ENCODE measurements at places on chromosomes 4 and X. TPM values are rescaled to one million over a fixed set of nuclear protein-coding genes. Genes with fewer than 3 reads are reported as not detected.

GRCh38 chrX:17519358-17519757 is 144.4 kb downstream of the NHS start:
- H3K27me3 ChIP-seq: no peaks in the 10 kb centered on the region
- H3K36me3 ChIP-seq: no peaks in the 10 kb centered on the region
- no peak overlapping the region for H3K4me3 ChIP-seq

DNA sequence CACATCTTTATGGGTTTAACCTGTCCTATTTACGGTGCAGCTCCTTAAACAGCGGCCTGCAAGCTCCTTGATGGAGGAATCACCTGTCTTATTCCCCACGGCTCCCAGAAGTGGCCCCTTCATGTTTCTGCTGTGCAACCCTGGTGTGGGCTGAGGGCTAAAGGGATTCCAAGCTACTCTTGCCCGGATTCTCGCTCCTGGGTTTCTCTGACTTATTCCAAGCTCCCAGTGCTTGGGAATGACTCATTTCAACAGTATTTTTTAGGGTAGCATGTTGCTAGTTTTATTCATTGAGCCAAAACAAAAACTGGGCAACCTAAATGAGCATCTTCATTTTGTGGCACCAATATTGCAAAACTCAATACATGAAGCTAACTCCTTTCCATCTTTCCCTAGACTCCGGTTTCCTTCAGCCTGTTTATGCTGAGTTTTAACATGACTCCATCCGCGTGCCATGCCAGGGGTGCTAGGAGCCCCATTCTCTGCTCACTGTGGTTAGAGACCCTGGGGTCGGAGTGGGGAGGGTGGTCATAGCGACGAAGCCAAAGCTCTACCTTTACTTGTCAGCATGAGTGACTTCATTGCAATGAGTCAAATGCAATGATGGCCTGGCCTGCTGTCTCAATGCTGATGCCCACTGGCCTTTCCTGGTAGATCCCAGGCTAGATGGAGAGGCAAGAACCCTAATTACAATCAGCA is 349.7 kb downstream of the NR3C2 start:
- H3K27me3 ChIP-seq: no peaks in the 10 kb centered on the region
- no peak overlapping the region for H3K4me3 ChIP-seq
- H3K36me3 ChIP-seq: no peaks in the 10 kb centered on the region
- DNase-seq: no peak
- H3K27ac ChIP-seq: no peak overlapping the region

DNA sequence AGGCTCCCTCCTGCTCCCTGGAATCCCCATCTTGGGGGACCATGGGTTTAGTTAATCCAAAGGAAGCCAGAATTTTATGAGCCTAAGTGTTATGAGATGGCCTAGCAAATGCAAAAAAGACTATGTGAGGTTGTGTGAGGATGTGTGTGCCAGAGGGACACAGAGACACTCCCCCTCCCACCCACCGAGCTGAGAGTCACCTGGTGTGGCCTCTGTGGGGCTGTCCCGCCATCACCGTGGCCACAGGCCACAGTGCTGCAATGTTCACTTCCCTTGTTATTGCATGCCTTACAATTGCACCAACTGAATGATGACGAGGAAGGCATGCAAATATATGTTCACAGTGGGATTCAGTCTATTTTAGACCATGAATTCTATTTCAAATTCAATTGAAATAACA is 601 bp upstream of the FGFBP2 start:
- no peaks in the 10 kb centered on the region for H3K36me3 ChIP-seq
- no peak overlapping the region for H3K27ac ChIP-seq
- no peaks in the 10 kb centered on the region for H3K27me3 ChIP-seq
- H3K4me3 ChIP-seq: no peak overlapping the region
- no peaks in the 10 kb centered on the region for H3K4me1 ChIP-seq

- peaks cover 12% of the 10 kb centered on the region for H3K4me1 ChIP-seq
- peak overlapping the region; percentile 47 for H3K27ac ChIP-seq
- H3K4me3 ChIP-seq: no peak overlapping the region
- no peak for DNase-seq
Observed at GRCh38 chr4:55358668-55359067, 12.6 kb downstream of the SRD5A3 start.

GRCh38 chr4:93342738-93343137 is 485.8 kb upstream of the ATOH1 start:
- no peaks in the 10 kb centered on the region for H3K4me1 ChIP-seq
- no peak overlapping the region for H3K4me3 ChIP-seq
- DNase-seq: no peak
- no peaks in the 10 kb centered on the region for H3K27me3 ChIP-seq
- H3K36me3 ChIP-seq: no peaks in the 10 kb centered on the region

The HGFAC gene
- 0.19 TPM for total RNA-seq

The SERTM2 gene
- not detected for total RNA-seq

The UGT8 gene
- not detected for total RNA-seq

The CLNK gene
- not detected for total RNA-seq

The IL21 gene
- total RNA-seq: not detected

The RS1 gene
- total RNA-seq: not detected

The GPR173 gene
- 0.60 TPM for total RNA-seq

The PFKFB1 gene
- total RNA-seq: not detected

The STARD8 gene
- 17.5 TPM for total RNA-seq

All from heart left ventricle (tissue), 16 donors.